ENCODE measurements at places on chromosomes 12 and 14.

DNA sequence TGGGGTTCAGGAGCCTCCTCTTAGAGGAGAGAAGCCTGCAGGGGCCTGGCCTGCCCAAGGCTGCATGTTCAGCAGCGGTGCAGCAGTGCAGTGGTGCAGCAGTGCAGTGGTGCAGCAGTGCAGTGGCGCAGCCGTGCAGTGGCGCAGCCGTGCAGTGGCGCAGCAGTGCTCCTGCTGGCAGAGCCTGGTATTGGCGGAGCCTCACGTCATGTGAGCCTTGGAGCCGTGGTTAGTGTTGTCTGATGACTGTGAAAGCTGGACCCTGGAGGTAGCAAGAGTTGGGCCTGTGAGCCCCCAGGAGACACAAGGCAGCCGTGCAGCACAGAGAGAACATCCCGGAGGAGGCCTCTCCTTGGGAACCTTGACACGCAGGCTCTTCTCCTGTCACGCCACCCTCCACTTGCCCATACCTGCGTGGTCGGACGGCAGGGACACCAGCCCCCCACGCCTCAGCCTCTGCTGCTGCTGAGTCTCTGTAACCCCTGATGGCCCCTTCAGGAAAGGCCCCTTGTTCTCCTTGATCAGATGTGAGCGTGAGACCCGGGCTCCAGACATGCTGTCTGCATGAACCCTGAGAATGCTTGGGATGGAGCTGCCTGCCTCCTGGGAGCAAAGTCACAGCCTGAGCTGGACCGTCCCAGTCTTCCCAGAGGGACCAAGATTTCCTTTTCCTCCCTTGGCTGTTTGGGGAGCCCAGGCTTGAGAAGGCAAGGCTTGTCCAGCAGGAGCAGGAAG lies 193.7 kb downstream of the KIF26A start:
- no peak for DNase-seq

- DNase-seq: peak; percentile 13
These were observed 30.5 kb downstream of the JAG2 start for GRCh38 chr14:105138021-105138541.

DNA sequence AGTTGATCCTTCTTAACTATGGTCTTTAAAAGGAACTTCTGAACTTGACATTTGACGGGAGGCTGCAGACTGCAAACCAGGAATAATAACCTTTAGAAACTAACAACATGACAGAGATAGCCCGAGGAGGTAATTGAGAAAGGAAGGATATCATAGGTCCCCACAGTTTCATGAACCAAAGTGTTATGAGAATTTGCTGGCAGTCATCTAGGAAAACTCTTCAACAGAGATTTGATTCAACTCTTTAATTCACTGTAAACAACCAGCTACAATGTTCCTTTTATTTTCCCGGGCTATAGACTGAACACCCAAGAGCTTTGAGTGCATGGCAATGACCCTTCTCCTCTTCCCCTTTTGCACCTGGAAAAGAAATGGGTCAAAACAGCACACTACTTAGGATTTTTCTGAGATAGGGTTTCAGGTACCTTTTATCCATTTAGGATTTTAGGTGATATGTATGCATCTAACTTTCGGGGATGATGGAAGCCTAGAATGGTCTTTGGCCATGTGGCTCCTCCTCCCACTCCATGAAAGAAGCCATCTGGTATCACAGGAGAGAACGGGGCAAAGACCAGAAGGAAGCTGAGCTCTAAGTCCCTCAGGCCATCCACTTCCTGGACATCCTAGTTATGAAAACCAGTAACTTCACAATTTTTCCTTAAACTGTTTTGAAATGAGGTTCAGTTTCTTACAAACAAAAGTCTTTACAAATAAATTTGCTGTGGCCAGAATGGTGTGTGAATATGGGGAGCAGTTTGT lies 23.0 kb downstream of the GLT8D2 start:
- no peak for DNase-seq

DNA sequence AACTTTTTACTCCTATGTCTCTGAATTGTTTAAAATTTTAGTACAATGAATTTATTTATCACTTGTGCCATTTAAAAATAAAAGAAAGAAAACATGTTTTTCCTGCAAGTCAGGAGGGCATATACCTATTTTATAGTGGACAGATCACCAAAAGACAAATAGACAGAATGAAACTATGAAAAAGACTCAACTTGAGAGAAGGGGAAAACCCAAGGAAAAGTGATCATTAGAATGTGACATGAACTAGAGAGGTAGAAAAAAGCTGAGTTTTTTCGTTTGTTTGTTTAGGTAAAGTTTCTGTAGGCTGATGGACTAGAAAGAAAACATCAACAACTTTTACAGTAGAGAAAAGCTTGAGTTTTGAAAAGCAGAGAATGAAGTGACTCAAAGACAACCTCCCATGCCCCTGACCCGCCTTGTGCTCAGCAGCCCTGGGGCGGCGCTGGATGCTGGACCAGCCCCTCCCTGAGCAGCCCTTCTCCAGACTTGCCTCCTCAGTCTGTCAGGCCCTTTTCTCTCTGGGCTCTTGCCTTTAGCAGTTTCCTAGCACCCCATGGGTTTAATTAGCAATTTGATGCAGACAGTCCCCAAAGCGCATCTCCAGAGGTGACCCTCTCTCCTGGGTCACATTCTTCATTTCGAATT lies 95.1 kb upstream of the ARID2 start:
- DNase-seq: no peak

DNA sequence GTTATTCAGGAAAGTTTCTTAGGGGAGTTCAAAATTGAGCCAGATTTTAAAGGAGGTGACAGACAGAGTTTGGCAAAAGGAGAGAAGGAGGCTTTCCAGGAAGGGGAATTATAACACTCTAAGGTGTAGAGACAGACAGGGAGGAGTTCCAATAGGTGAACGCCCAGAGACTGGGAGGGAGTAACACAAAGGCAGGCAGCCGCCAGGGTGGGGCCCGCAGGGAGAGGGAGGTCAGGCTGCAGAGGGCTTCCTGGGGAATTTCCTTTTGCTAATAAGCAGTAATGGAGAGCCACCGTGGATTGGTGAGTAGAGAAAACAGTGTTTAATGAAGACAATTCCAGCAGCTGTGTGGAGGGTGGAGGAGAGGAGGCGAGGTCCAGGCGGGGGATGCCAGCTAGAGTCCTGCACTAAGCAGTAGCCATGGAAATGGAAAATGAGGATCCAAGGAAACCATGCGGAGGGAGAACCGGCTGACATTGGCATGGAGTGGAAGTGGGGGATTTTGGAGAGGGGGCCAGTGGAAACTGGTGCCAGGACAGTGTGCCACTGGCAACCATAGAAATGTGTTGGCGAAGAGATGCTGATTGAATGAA lies 22.2 kb downstream of the GRIN2B start:
- no peak for DNase-seq

DNA sequence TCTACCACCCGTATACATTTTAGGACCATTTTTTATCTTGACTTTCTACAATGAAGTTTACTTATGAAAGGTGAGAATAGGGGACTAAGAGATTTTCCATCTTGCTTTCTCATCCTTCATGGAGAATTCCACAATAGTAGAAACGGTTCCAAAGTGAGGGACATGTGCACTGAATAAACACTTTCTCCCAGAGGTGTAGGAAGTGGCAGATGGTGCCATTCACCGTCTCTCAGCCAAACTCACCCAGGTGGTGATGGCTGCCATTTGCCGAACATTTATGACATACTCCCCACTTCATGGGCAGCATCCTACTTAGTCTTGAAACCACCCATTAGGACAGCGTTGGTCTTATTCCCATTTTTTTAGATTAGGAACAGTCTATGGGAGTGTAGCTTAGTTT lies 540.5 kb downstream of the DIO2 start:
- no peak for DNase-seq

DNA sequence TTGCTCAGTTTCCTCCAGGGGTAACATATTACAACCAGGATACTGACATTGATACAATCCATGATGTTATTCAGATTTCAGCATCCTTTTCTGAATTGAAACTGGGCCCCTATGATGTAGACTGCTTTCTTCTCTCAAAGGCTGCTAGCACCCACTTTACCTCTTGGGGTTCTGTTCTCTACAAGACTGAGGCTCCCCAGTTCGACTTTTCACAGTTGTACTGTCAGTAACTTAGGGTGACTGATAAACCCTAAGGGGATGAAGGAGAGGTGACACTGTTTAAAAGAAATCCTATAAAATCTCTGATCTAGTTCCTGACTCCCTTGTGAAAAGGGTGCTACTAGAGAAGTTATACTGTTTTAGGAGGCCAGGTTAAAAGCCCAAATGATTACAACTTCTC lies 818 bp downstream of the VPS33A start:
- no peak for DNase-seq

Measured in activated CD8-positive, alpha-beta memory T cell treated with anti-CD3 and anti-CD28 coated beads, Interleukin-2, amount 50 U/mL, for 4 hours (primary cell).